ENCODE measurements at places on chromosomes 7 and 10.
A peak's percentile ranks its signal among the peaks of the same experiment; 100 is the strongest.

DNA sequence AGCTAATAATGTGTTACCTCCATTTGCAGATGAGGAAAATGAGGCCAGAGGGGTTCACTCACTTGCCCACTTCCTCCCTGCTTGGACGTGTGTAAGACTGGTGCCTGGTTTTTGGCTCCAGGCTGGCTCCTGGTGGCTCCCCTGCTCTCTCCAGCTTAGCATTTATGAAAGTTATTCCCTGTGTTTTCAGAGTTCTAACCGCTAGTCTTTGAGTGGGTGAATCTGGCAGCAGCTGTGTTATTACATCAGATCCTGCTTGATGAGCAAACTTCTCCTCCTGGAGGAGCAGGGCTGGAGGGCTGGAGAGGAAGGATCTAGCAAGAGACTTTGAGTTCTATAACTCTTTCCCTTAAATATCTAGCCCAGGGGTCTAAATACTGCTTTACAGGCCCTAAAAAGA lies 80.9 kb upstream of the AGBL3 start:
- no peak for DNase-seq

DNA sequence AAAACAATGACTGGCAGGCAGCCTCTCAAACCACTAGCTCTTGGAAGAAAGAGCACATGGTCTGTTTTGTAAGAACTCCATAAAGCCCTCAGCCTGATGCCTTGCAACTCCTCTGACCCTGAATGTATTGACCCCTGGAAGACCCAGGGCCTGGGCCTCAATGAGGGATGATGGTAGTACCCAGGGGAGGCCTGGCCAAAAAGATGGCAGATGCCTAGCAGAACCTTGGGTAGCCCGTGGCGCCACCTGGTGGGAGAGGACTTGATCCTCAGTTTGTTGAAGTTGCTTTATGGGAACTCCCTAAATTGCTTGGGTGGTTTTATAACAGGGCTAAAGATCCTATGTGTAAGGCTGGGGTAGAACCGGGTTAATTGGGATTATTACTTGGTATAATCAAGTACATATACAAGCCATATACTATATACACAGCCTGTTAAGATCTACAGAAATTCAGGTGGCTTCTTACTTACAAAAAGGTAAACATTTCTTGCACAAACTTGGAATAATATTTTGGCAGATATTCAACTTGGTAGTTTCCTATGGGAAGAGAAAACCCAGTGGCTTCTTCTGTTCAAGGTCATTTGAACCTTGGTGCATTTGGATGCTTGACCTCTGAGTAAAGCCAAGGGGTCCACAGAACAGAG lies 95.8 kb upstream of the CACUL1 start:
- peak; percentile 57 for DNase-seq

DNA sequence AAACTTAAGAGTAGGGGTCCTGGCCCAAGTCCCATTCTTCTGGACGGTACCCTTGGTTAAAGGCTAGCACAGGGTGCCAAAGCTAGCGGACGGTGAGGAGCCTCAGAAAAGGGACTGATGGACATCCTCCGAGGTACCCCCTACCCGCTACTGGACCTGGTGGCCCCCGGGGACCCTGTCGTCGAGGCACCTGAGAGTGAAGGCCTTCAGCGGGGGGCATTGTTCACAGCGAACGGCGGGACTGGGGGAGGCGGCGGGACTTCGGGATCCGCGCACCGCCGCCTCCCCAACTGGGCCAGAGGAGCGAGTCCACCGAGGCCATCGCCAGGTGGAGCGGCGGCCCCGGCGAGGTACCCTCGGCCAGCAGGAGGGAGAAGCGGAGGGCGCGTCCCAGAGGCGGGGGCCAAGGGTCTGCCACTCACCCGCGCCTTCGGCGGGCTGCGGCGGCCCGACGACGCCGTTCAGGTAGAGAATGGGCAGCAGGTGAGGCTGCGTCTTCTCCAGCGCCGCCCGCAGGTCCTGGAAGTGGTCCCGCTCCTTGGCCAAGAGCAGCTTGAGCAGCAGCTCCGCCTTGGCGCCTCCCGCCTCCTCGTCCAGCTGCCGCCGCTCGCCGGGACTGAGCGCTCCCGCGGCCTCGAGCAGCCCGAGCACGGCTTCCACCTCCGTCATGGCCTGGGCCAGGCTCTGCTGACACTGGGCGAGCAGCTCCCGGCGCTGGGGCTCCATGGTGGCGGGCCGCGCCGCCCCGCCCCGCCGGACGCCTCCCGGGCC lies 575 bp downstream of the DLG5 start:
- DNase-seq, result no peak

DNA sequence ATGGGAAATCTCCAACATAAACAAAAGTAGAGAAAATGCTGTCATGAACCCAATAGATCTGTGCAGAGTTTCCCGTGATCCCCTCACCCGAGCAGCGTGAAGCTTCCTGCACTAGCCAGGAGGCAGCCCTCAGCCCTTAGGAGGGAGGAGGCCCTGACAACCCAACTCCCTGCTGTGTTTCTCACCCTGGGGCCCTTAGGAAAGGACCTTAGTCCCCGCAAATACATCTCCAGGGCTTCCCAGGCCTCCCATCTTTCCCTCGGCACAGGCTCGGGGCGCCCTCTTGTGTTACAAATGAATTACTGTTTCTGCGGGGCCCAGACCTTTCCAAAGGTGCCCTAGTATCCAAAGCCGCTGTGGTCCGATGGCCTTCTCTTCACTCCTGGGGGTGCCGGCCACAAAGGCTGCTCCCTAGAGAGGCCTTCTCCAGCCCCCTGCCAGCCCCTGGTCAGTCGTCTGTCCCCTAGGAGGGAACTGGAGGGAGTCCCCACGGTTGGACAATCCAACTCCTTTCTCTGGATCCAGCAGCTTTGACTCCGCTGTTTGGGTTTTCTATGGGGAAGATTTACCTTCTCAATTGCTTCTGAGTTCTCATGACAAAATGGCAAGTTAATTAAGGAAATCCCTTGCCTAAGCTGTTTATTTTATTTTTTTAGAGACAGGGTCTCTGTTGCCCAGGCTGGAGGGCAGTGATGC lies 49.9 kb upstream of the SH2B2 start:
- DNase-seq, result peak; percentile 40

DNA sequence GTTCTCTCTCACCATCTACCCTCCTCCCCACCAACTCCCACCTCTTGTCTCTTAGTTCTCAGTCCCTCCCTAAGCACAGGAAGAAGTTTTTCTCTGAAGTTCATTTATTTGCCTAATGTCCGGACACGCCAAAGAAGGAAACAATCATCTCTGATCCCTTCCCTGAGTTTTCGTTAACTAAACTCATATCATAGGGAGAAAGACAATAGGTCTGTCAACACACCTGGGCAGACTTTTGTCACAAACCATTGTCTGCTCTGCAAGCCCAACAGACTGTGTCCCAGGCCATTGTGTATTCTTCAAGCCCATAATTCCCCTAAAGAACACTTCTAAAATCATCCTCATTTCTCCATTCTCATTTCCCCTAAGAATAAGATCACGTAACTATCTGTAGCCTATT lies 691.0 kb upstream of the MBL2 start:
- DNase-seq, result no peak

- DNase-seq, result no peak
These were observed 168.3 kb downstream of the CHRM2 start for GRCh38 chr7:137036768-137037167.

GRCh38 chr10:308572-309085 lies 173.4 kb downstream of the ZMYND11 start:
- no peak for DNase-seq

- DNase-seq, result no peak
These were observed 177.2 kb downstream of the BUB3 start for GRCh38 chr10:123331438-123331837.

- DNase-seq, result no peak
These were observed 12.2 kb downstream of the PRKCQ start for GRCh38 chr10:6567884-6568283.

- peak; percentile 73 for DNase-seq
These were observed 9.9 kb upstream of the SPAG6 start for GRCh38 chr10:22335173-22335933.

DNA sequence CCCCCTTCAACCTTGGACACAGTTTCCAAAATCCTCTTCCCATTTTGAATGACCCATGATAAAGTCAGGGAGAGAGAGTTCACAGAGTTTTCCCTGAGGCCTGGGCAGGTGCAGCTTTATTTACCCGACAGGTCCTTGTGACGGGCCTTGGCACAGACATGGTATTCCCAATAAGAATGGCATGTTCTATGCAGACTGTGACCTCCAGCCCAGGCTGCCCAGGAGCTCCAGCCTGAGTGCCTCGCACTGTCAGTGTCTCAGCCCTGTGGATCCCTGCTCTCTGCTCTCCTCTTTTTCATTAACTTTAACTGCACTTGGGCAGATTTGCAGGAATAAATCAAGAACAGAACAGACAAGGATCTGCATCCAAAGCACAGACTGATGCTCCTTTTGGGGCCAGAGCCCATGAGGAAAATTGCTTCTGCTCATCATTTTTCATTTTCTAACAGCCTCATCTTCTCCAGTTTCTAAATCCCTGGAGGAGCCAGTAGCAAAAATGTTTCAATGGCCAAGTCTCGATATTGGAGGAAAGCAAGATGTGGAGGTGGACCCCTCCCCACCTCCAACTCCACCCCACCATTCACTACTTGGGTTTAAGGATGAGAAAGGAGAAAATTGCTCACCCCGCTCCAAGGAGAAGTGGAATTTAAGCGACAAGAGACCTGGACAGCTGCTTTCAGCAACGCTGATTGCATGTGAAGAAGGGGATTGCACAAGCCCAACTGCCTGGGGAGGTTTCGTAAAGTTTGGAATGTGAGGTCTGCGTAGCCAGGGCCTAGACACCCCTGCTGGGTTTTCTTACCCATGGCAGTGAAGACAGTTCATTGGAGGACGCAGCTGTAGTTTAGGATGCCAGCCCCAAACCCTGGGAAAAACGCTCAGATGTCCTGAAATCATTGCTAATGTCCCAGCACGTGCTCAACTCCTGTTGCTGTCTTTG lies 225.9 kb downstream of the WDR11 start:
- no peak for DNase-seq

GRCh38 chr10:1063232-1063865 lies 7.2 kb downstream of the WDR37 start:
- DNase-seq, result no peak

DNA sequence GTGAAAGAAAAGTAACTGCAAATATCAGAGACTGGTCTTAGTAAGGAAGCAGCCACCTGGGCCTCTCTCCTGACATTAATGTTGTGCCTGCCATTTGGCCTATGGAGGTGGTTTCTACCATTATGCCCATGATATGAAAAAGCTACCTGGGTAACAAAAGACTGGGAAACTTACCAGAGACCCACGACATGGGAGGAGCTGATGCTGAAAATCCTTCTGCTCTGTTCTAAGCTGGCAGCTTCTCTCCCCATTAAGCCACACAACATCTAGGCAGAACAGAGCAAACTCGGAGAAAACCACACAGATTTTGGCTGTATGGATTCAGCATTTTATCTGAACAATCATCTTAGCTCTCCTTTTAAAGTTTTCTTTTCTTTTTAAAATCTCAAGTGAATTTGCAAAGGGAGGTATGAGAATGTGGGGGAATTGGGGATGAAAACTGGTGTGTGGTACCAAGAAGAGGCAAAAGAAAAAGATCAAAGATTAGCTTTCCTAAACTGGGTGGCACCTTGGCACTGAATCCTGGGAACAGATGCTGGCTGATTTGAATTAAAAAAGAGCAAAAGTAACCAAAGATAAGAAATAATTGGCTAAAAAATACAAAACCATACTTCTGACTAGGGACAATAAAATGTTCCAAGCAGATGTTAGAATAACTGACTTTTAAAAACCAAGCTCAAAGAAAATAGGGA lies 128.6 kb upstream of the ANKRD1 start:
- DNase-seq, result no peak

DNA sequence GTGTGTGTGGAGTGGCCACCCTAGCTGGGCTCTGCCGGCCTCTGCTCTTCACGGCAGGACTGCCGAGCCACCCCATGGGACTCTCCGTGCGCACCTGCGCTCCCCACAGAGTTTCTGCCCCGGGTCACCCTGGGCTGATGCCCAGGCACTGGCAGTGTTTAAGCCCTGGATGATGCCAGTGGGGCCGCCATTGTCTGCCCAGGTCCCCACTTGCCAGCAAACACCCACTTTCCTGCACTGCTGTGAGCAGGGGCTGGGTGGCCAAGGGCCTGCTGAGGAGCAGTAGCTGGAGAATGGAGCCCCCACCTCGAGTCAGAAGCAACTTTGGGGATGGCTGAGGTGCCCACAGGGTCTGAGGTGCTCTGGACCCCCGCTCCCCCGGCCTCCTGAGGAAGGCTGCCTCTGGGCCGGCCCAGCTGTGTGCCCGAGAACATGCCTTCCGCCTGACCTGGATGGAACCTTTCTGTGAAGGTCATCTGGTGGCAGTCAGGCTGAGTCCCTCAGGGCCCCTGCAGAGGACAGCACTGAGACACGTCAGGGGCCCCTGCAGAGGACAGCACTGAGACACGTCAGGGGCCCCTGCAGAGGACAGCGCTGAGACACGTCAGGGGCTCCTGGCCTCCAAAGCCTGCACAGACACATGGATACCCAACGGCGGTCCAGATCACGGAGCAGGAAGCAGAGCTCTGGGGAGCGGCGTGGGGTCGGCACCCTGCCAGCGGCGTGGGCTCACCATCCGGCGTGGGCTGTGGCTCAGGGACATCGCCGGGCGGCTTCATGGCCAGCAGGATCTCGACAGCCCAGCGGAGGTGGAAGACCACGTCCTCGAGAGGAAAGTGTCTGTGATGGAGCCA lies 62.0 kb downstream of the CFAP46 start:
- no peak for DNase-seq

DNA sequence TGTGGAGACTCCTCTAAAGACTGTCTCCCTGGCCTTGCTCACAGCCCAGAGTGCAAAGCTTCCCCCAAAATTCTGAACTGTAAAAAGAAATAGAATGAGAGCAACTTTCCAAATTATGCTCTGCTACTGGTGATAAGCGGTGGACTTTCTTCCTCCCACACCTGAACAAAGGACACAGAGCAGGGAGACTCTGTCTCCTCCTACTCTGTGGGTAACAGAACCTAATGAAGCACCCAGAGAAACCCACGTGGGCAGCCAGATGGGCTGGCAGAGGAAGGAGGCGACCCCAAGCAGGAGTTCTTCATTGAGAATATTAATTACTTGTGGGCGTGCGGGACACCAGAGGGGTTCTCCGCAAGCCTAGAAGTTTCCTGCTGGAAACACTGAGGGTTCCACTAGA lies 139.5 kb downstream of the KMT2E start:
- DNase-seq, result no peak

Measured in hematopoietic multipotent progenitor cell treated with erythropoietin and hydrocortisone succinate and interleukin-3 and kit ligand, for 17 days (in vitro differentiated cells).